ENCODE measurements at places on chromosomes 3 and 15.

GRCh38 chr3:176767385-176767784 is 429.9 kb downstream of the TBL1XR1 start:
- no peak for DNase-seq

DNA sequence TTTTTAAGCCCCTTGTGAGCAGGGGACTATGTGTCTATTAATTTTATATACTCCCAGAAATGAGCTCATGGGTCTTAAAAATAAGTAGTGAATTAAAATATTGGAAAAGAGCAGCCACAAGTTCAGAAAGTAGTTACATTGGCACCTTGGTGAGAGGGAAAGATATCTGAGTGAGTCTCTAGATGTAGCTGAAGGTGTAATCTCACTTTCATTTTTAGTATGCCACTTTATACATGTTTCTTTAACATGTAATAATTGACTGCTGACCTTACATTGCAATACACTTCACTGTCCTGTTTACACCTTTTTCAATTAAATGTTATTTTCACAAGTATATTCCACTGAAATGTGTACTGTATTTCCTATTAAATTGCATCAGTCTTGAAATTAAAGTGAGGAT is 12.1 kb upstream of the PAK6 start:
- DNase-seq = no peak

DNA sequence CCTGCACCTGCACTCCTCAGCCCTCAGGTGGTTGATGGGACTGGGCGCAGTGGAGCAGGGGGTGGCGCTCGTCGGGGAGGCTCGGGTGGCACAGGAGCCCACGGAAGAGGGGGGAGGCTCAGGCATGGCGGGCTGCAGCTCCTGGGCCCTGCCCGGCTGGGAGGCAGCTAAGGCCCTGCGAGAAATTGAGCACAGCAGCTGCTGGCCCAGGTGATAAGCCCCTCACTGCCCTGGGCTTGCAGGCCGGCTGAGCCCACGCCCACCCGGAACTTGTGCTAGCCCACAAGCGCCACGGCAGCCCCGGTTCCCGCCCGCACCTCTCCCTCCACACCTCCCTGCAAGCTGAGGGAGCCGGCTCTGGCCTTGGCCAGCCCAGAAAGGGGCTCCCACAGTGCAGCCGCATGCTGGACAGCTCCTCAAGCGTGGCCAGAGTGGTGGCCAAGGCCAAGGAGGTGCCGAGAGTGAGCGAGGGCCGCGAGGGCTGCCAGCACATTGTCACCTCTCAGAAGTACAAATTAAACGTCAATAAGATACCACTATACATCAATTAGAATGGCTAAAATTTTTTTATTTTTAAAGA is 5.1 kb upstream of the VHL start:
- DNase-seq = no peak

DNA sequence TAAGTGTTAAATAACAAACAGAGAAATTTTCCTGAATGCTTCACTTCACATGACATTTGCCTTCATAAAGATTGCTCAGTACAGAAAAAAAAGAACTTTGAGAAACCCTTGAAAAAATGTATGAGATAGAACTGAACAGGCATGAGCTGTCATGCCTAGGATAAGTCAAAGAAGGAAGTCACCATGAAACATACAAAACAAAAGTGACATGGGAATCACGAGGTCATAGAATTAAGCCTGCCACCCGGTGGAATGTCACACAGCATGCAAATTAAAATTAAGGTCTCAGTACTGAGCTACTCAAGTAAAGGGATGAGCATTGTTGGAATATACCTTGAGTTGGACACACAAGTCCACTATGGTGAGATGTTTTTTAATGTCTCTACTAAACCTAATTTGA is 652.5 kb upstream of the NECTIN3 start:
- peak; percentile 36 for DNase-seq

GRCh38 chr3:4849136-4849535 is 130.1 kb upstream of the BHLHE40 start:
- DNase-seq = no peak

DNA sequence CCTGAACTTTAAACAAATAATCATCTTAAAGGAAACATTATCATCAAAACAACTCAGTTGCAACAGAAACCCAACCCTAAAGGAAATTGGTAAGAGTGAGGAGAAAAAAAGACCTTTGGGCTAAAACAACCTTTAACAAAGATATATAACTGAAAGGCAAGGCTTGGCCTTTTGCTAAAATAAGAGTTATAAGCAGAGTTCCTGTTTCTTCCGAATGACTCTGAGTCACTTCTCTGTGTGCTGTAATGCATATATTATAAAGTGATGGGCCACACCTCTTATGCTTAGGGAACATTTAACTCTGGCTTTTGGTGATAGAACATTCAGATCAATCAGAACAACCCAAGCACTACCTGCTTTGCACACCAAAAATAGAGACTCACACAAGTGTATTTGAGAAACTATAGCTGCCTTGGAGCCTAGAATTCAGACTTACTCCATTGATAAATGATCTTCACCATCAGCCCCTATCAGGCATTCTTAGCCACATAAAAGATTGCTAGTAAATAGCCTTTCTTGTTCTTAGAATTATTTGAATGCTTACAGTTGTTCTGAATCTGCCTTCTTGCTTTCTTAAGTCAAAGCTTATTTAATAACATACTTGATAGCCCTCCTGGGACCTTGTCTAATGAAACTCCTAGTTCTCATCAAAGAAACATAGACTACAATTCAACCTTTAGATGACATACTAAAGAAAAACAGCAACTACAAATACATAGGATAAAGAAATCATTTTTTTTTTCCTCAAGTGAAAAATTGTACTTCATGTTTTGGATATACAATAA is 294.2 kb upstream of the SEMA6D start:
- no peak for DNase-seq

DNA sequence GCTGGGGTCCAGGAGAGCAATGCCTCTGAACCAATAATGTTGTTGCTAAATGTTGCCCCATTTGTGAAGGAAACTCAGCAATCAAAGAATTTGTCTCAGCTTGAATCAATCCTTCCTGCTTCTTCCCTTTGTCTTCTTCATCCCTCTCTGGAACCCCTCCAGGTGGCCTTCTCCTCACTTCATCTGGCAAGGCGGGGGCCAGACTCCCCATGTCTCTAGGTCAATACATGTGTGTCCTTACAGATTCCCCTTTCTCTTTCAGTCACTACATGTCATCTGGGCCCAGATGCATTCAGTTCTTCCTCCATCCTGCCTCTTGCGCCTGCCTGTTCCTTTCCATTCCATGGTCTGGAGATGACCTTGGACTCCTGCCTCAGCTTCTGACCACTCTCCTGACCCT is 8.0 kb upstream of the LTF start:
- DNase-seq = no peak

DNA sequence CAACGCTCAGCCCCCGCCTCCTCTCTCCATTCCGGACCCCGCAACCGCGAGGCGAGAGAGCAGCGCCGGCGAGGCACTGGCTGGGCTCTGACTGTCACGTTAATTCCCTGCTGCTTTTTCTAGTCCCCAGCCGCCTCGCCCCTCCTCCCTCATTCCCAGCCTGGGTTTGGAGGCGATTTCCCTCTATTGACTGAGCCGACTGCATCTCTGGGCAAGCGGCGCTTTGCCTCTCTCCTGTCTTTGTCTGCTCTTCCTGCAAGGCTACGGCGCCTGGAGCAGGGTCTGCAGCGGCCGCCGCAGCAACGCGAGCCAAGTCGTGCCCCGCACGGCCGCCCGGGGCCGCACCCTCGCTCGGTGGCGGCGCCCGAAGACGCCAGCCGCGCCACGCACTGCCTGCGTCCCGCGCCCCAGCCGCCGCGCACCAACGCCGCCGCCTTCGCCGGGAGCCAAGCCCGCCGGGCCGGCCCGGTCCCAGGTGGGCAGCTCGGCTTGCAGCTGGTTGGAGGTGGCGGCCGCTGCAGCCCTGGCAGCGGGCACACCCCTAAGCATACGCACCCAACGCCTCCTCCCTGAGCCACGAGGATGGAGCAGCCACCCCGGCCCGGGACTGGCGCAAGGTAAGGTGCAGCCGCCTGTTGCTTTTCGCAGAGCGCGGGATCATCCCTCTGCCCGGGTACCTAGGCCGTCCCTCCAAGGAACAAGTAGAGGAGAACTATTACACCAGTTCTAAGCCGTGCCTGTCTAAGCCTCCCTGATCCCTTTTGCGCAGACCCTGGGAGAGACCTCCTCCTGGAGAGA is at the start of gene LRRC3B:
Gene LRRC3B (plus strand): TSS at position 152 of the 798 bp plus-strand sequence. CDS start 86,901 bp downstream, outside the sequence.
- peak; percentile 45 for DNase-seq

- DNase-seq = no peak
Measured at GRCh38 chr3:71389911-71390573, 193.5 kb downstream of the FOXP1 start.

- DNase-seq = no peak
Measured at GRCh38 chr3:185958626-185959025, 20.8 kb upstream of the TRA2B start.

DNA sequence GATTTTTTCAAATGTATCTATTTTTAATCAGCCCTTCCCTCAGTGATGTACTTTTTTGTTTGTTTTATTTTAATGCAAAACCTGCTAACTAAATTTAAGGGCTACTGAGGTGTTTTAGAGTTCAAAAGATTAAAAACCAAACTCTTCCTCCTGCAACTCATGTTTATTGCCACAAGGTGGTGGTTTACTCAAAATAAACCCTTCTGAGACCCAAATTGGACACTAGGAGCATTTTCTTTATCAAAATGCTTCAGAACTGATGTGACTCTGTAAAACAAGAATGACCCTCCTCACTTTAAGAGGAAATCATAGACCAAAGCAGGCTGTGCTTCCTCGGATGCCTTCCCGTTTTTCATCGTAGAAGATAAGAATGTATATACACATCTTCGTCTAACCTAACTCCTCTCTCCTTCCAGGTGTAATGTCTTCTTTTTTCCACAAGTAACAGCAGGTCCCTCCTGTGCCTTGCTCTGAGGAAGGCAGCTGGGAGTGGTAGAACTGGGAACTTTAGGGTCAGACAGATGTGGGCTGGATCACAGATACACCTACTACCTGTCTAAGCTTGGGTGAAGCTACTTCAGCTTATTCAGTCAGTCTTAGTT is 2.9 kb upstream of the NME9 start:
- DNase-seq = peak; percentile 12

DNA sequence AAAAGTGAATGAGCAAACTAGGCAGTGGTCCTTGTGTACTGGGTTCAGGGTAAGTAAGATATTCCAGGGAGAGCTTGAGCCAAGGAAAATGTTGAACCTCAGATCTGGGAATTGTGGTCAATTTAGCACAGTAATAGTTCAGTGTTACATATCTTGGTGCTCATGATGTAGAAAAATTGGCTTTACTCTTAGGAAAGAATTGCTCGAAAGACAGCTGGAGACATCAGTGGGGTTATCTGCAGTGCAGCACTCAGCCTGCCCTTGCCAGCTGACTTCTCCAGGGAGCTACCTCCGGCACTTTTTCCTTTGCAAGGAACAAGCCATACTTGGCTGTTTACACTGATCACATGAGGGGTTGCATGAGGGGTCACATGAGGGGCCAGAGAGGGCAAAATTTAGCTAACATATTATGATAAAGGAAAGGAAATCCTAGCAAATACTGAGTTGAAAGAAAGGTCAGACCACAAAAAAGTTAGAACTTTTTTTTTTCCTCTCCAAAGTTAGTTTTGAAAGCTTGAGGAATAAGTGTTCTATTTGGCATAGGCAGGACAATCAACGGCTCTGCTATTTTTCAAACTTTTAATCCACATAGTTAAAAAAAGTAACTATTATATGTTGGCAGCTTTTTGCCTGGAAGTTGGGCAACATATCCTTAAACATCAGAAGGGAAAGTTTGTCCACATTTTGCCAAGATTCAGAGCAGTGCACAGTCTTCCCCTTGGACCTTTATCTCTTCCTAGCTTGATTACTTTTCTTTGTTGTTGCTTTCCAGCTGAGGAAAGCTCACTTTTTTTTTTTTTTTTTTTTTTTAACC is 92.4 kb downstream of the COL6A6 start:
- DNase-seq = peak; percentile 41

DNA sequence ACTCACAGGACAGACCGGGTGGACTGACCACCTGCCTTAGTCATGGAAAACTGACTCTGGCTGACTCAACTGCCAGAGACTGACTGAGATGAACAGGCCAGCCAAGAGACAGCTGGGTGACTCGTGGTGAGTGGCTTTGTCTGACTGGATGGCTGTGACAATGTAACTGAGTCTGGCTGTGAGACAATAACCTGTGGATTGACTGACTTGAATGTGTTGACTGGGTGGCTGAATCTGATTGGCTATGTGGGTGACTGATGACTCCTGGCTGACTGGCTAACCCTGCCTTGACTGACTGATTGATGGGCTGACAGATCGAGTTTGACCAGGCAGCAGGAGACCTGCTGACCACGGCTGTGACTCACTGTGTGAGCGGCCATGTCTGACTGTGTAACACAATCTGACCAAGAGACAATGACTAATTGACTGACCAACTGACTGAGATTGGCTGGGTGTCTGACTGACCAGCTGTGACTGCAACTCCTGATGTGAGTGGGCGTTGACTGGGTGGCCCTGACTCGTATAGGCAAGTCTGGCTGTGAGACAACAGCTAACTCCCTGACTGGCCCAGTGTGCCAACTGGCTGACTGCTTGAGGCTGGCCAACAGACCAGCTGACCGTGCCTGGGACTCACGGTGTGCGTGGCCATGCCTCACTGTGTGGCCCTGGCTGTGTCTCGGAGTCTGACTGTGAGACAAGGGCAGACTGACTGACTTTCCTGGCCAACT is 509.1 kb downstream of the SHQ1 start:
- no peak for DNase-seq

- no peak for DNase-seq
Measured at GRCh38 chr3:44042772-44043171, 198.9 kb upstream of the TOPAZ1 start.

GRCh38 chr3:141875893-141876380 is 506 bp upstream of the ATP1B3 start:
- peak; percentile 77 for DNase-seq

DNA sequence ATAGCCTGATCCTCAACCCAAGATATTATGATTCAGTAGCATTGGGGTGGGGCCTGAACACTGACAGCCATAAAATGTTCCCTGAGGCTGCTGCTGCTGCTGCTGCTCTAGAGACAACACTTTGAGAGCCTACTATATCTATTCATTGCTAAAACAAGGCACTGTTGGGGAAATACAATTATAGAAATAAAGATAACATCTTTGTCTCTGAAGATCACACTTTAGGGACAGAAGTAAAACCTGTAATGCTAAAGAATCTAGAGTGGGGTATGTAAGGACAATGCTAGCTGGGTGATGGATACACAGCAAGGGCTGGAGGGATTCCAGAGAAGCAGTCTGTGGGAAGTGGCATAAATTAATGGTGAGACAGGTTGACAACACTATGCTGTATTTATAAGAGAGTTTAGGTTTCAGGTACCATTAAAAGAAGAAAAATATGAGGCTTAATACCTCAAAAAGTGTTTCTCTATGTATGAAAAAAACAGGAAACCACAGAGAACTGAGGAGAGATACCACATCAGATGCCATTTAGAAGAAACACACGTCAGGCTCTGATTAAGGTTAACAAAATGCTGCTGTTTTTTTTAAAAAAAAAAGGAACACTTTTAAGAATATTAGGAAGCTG is 115.9 kb downstream of the CBLB start:
- DNase-seq = no peak

- no peak for DNase-seq
Measured at GRCh38 chr3:14632442-14632930, 19.1 kb upstream of the CCDC174 start.
